CD4-positive, alpha-beta T cell treated with Interleukin-6 at 100 ng/mL for 8 hours (primary cell): ENCODE measurements at places on chromosomes 5 and 9.

DNA sequence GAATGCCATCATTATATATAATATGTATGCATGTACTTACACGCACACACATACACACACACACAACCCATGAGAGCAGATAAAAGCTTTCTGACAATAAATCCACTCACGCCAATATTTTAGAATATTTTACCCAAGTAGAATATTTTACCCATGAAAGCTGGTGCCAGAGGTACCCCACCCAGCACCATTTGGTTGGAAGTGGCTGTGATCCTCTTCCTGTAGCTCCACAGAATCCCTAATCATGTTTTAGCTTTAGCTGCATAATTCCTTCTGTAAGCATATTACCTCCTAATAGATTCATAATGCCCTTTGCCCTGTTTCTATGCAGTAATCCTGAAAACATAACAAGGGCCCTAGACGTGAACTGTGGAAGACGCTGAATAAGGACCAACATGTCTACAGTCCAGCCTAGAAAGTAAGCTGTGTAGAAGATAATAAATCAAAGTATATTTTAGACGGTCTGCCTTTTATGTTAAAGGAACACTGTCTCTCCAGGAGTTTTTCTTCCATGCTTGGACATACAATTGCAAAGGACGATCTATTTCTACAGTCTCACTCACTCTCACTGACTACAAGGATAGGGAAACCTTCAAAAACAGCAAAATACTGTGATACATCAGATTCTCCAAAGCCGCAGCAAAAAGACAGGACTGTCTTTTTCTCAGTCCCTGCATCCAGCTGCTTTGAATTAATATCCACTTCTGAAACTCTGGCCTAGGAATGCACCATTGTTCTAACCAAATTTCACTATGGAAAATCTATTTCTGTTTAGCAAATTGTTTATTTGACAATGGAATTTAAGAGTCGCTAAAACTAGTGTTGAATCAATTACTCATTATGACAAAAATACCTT lies 98.2 kb downstream of the USP20 start:
- DNase-seq = no peak

- DNase-seq = no peak
Observed at GRCh38 chr5:141508798-141509611, 20.1 kb downstream of the PCDHGC5 start.

- no peak for DNase-seq
Observed at GRCh38 chr9:124574534-124575375, 67.6 kb upstream of the NR5A1 start.

GRCh38 chr9:102778746-102779145 lies 216.4 kb upstream of the CYLC2 start:
- DNase-seq = no peak

DNA sequence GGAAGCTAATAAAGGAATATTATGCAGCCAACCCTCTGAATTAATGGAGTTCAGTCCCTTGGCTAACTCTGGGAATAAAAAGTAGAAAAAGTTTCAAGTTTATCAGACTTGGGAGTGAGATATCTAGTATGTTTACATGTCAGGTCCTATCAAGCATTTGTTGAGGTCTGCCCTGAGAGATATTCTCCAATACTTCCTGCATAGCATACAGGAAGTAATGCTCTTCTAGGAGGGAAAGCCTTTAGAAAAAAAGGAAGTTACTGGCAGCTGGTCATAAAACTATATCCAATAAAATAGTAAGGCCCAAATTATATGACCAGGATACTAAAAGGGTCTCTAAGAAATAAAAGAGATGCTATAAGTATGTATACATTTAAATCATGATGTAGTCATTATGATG lies 594.1 kb upstream of the FTMT start:
- DNase-seq = no peak

DNA sequence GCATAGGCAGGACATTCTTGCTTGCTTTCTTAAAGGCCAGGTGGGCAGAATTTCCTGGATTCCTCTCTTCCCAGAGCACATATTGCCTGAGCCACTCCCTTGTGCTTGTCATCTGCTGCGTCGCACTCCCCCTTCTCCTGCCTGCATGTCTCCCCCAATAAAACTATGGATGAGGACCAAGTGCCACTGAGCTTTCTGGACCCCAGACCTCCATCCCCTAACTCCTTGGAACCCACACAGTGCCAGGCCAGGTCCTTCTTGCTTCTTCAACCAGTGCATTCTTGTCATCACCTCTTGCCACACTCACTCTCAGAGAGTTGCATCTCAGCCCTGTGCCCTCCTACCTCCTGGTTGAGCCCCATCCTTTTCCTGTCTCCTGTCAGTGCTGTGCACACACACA lies 157.9 kb upstream of the PANK3 start:
- DNase-seq = no peak

DNA sequence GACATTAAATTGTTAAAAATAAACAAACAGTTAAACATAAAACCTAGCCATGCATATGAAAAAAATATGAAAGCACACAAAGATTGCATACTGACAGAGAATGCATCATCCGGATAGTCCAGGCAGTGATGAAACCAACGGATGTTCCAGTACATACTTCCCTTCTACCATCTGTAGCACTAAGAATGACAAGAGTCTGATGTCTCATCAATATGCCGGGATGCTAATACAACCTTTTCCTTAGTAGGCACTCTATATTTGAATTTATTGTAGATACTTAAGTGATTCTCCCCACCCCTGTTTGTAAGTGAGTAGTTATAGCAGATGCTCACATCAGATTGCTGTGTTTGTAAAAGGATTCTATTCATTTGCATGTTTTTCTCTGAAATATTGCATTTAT lies 571.2 kb upstream of the WWC1 start:
- DNase-seq = no peak

- DNase-seq = no peak
Observed at GRCh38 chr5:137412136-137412535, 87.0 kb downstream of the SPOCK1 start.

- no peak for DNase-seq
Observed at GRCh38 chr5:137035480-137035878, 463.6 kb downstream of the SPOCK1 start.

GRCh38 chr9:108811944-108812343 lies 43.8 kb downstream of the ACTL7B start:
- no peak for DNase-seq

DNA sequence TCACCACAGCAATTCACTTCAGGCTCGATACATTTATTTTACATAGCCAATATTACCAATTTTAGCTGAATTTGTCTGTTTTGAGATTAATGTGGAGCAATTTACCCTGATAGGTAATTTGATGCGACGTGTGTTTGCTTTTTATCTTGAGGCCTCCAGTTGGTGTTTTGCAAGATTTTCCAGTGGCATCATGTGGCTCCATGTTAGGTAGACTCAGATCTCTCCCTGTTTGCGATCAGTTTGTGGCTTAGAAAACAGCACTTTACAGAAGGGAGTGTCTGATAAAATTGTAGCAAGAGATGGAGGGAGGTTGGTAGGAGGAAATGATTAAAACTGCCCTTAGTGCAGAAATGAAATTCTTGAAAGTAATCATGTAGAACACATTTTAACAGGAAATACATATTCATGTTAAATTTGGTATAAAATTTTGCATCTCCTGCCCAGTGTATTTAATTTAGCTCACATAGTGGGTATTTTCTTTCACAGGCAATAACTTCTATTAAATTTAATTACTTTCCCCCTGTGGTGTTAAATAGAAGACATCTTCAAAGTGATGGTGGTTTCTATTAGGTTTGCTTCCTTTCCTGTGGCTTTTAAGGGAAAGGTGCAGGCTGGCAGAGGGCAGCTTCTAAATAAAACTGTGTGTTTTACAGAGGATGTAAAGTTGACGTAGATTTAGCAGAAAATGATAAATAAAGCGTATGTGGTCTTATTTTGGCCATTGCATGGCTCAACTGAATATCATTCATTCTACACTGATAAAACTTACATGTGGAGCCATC lies 135.8 kb downstream of the KDM4C start:
- no peak for DNase-seq

DNA sequence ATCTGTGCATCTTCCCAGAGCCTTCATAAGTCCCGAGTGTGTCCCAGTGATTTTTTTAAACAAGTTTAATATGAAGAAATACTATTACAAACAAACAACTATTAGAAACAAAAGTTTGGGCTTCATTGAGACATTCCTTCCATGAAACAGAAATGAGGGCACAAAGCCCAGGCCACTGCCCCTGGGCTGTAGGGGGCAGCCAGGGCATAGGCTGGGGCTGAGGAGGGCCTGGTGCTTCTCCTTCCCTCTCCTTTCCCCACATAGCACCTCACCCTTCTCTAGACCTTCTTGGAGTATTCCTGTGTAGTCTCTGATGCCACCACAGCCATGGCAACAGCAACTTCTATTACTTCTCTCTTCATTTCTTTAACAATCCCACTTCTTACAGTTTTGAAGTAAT lies 348.2 kb downstream of the IRX2 start:
- DNase-seq = no peak

DNA sequence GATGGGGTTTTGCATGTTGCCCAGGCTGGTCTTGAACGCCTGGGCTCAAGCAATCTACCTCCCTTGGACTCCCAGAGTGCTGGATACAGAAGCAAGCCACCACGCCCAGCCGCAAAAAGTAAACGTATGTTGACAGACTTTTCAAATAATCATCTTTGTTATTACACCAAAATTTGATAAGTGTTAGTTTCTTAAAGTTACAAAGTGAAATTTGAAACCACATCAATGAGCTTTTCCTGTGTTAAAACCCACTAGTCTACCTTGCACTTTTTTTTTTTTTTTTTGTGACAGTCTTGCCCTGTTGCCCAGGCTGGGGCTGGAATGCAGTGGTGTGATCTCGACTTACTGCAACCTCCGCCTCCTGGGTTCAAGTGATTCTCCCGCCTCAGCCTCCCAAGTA lies 29.9 kb downstream of the SPACA9 start:
- DNase-seq = peak; percentile 11

DNA sequence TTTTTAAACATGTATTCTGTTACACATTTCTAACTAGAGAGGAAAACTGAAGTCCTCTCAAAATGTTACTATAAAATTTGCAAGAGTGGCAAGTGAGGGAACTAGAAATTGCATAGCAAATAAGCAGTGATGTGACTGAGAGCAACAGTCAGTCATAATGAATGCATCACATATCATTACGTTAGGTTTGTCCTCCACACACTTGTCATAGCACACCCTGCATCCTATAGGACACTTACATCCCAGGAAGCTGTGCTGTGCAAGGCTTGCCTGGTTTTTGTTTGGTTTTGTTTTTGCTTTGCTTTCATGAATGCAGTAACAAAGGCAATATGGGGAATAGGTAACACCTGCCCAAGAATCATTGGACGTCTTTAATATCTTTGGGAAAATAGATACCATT lies 10.8 kb downstream of the NFIB start:
- no peak for DNase-seq

DNA sequence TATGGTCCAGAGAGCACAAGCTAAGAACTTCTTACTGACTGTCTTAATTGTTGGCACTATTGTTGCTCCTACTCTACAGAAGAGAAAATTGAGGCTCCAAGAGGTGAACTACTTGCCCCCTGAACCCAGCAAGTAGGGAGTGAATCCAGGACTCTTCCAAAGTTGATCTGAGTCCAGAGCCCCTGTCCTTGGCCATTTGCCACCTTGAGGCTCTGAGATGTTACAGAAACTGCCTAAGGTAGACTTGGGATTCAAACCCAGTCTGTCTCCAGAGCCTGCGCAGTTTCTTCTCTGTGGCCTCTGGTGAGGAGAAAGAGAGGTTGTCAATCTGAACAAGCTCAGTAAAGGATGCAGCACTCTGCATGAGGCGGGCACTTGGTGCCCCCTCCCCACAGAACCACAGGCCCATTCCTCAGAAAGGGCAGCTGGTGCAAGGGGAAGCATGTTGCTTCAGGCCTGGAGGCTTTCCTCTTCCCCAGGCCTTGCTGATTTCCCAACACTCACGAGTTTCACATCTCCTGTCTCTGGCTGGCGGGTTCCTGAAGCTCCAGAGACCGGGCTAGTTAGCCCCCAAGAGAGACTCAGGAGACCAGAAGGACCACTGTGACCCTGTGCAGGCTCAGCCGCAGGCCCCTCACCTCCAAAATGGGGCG lies 2.9 kb upstream of the LCP2 start:
- no peak for DNase-seq

DNA sequence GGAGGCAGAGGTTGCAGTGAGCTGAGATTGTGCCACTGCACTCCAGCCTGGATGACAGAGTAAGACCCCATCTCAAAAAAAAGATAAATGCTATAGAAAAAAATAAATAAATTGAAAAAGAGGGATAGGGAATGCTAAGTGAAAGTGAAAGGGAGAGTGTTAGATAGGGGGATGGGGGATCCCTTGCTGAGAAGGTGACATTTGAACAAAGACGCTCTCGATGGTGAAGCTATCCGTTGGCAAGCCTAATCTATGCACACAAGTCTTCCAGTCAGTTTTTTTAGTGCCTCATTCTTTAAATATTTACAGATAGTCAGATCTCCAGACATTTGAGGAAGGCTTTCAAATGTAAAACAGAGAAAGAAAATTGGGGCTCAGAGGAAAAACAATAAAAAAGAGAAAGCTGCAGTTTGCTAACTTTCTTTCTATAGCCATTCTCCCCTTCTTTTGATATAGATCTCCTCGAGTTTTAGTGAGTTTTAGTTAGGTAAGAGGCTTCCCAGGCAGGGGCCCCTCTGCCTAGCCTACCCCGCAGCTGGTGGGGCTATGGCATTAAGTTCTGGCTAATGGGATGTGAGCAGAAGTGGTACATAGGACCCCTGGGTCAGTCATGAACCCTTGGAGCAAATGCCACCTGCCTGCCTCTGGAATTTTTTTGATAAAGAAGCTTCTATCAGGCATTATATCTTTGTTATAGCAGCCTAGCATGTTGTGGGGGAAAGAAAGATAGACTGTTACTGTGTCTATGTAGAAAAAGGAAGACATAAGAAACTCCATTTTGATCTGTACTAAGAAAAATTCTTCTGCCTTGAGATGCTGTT lies 12.0 kb downstream of the GLRX start:
- no peak for DNase-seq

DNA sequence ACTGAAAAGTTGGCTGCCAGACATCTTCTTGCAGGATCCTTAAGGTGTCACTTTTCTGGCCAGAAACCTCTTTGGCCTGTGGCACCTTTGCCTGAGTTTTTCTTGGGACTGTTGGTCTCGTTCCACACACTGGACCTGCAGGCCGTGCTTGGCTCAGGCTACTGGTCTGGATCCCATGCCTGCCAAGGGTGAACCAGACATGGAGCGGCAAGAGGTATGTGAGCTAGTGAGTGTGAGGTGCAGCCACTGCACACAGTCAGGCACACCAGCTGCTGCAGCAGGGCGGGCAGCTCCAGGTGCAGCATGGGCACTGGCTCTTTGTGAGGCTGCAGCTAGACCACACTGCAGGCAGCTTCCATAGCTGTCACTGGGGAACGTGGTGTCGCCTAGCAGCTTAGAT lies 47.9 kb downstream of the NDUFAF2 start:
- DNase-seq = no peak
